Fibroblast of upper back skin (primary cell): ENCODE measurements at places on chromosomes 6 and 20.

GRCh38 chr20:37890643-37891042 is 12.3 kb upstream of the VSTM2L start:
- DNase-seq, result no peak

DNA sequence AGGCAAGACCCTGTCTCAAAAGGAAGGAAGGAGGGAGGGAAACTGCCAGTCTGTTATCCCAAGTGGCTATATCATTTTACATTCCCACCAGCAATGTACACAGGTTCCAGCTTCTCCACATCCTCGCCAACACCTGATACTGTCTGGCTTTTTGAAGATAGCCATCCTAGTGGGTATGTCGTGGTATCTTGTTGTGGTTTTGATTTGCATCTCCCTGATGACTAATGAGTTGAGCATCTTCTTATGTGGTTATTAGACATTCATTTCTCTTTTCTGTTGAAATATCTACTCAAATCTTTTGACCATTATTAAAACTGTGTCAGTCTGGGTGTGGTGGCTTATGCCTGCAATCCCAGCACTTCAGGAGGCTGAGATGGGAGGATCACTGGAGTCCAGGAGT is 47.9 kb upstream of the ARID1B start:
- DNase-seq, result peak; percentile 78

DNA sequence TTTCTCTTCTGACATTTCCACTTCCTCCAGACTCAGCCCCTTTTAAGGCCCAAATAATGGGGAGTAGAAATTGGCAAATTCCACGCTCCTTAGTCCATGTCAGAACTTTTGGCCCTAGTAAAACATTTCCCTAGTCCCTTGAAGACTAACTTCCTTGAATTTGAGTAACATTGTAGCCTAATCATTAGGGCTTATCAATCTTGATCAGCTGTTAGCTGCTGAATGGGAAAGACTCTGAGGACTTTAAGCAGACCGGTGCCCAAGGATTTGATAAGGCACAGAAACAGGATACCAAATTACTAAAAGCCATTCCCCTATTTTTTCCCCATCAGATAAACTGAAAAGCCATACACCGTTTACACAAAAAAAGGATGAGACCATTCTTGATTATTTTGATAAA is 37.0 kb upstream of the ECI2 start:
- DNase-seq, result no peak

DNA sequence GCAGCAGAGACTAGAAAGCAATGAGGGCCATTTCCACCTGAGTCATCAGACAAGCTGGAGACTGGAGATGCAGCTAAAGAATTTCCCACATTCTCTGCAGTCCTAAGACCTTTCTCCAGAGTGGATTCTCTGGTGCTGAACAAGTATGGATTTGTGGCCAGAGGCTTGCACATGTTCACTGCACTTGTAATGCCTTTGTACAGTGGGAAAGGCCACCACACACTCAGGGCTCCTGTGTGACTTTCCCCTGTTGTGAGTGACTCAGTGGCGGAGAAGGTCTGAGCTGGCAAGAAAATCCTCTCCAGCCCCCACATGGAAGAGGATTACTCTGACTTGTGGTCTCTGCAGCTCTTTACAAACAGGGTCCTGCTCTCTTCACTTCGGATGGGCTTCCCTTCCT is 192.3 kb downstream of the C6orf118 start:
- peak; percentile 30 for DNase-seq

GRCh38 chr20:23145281-23145700 is 59.2 kb upstream of the CD93 start:
- peak; percentile 35 for DNase-seq
